ENCODE measurements at places on chromosomes 4 and X.

GRCh38 chr4:68368691-68369131, 18.8 kb upstream of the YTHDC1 start:
- no peak for DNase-seq

DNA sequence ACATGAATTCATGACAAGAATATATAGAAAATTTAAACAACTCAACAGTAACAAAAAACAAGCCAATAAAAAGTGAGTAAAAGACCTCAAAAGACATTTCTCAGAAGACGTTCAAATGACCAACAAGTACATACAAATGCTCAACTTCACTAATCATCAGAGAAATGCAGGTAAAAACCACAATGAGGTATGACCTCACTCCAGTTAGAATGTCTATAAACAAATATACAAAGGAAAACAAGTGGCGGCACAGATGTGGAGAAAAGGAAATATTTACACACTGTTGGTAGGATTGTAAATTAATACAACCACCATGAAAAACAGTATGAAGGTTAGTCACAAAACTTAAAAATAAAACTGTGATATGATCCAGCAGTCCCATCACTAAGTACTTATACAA, 1033.1 kb downstream of the RAPGEF2 start:
- DNase-seq = no peak

DNA sequence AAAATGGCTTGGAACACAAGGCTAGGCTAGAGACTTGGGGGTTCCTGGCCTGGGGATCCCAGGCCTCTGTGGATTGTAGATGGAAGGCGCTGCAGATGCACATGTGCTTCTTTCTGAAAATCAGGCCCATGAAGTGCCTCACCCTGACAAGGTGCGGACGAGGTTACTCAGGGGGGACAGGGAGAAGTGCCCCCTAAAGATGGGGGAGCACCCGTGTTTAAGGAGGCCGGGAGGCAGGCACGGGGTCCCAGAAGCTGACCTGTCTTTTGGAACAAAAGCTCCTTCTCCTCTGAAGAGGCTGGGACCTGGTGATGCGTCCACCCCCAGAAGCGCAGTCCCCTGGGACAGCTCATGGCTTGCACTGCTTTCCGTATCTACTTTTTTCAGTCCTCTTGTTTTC, 2.4 kb downstream of the PDZD4 start:
- no peak for DNase-seq

GRCh38 chr4:93657527-93657926, 171.0 kb upstream of the ATOH1 start:
- DNase-seq = no peak

DNA sequence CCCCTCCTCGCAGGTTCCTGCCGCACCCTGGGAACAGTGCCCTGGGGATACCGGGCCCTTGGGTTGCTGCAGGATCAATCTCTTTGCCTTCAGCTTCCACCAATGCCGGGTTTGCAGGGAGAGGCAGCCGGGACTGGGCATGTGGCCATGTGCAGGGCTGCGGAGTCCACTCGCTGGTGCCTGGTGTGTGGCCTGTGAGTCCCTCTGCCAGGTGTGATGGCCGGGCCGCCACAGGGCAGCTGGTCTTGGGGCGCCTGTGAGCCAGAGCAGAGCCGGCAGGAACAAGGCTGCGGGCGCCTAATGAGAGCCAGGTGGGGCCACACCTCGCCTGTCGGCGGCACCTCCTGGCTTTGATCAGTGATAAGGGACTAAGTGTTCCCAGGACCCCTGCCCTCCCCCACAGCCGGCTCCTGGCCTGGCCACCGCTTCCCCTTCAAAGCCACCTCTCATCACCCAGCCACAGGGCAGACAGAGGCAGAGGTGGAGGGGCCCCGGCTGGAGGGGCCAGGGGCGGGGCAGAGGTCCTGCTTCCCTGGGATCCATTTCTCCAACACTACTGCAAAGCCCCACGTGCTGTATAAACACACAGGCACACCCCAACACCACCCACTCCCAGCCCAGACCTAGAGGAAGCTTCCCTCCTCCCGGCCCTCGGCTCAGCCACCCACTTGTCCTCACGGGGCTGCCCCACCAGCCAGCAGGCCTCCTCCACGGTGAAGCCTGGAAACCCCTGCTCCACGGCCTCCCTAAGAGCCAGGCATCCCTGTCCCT, 132.7 kb downstream of the CPZ start:
- no peak for DNase-seq
